ENCODE measurements at places on chromosomes 2 and 18. TPM values are rescaled to one million over a fixed set of nuclear protein-coding genes. Genes with fewer than 3 reads are reported as not detected.
A peak's percentile ranks its signal among the peaks of the same experiment; 100 is the strongest.

Gene SERPINB4
- not detected for total RNA-seq

Gene SCG2
- total RNA-seq = 4.6 TPM

Gene TRIM43
- total RNA-seq = not detected

Gene SIX3
- not detected for total RNA-seq

Gene UGT1A5
- total RNA-seq = not detected

Gene SAP130
- total RNA-seq = 13.0 TPM

Gene DES
- total RNA-seq = not detected

Gene ALKAL2
- total RNA-seq = not detected

Gene HOXD12
- total RNA-seq = 0.10 TPM

Gene AMER3
- total RNA-seq = not detected

- peak; percentile 52 for DNase-seq
These were observed 977.3 kb upstream of the CDH2 start for GRCh38 chr18:29154196-29154757.

DNA sequence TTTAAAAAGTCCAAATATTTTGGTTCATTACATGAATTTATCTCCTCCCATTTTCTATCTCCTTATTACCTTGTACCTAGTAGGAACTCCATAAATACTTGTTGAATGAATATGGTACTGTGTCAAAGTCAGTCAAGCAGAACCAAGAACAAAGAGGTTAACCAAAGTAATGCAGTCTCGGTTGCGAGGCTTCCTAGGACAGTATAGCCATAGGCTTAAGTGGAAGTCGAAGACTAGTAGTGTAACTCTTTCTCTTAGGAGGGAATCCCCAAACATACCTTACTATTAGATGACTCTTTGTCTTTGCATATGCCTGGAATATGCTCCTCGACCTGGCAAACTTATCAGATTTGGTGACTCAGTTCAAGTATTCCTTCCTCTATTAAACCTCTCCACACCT, 4.8 kb downstream of the LIPT1 start:
- no peak for DNase-seq

GRCh38 chr2:45789961-45790723, 138.7 kb downstream of the PRKCE start:
- no peak for DNase-seq

DNA sequence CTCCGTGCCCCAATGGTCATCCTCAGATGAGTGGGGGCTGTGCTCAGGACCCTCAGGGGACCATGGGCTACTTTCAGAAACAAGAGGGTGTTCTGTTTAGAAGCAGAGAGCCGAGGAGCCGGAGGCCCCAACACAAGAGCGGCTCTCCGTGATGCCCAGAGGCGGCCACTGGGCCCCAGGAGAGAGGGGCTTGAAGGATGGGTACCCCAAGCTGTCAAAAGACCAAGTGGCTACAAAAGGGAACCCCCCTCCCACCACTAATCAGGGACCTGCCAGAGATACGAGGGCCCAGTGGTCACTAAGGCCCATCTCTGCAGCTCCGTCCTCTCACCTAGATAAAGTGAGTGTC, 93.6 kb downstream of the HDAC4 start:
- no peak for DNase-seq

DNA sequence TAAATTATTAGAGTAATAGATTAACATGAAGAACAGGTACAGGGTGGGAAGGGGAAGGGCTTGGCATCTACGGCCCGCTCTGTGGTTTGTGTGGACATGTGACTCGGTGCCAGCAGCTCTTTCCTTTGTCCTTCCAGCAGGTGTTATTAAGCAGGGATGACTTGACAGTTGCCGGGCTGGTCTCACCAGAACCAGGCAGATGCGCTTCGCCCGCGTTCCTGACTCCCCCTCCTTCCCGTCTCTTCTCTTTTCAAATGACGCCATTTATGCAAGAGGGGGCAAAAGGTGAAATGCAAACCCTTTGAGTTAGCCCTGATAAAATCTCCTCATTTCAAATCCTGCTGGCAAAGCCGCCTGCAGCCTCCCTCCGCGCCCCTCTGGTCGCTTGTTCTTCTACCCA, 38.9 kb upstream of the MGAT4A start:
- no peak for DNase-seq

GRCh38 chr2:32118055-32118454, 47.6 kb upstream of the SLC30A6 start:
- DNase-seq = no peak

DNA sequence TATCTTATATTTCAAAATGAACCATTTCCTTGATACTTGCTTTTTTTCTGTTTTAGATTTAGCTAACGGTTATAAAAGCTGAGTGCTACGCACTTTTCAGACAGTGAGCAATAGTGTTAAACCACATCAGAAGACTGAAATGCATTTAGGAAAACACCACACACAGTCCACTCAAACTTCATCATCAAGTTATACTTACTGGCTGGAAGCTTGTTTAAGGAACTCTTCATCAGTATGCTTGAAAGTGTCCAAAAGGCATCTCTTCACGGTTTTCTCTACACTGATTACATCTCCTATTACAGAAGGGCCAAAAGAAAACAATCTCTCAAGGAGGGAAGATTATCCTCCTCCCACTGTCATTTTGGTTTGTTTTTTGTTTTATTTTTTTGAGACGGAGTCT, 19.7 kb downstream of the ILKAP start:
- no peak for DNase-seq

DNA sequence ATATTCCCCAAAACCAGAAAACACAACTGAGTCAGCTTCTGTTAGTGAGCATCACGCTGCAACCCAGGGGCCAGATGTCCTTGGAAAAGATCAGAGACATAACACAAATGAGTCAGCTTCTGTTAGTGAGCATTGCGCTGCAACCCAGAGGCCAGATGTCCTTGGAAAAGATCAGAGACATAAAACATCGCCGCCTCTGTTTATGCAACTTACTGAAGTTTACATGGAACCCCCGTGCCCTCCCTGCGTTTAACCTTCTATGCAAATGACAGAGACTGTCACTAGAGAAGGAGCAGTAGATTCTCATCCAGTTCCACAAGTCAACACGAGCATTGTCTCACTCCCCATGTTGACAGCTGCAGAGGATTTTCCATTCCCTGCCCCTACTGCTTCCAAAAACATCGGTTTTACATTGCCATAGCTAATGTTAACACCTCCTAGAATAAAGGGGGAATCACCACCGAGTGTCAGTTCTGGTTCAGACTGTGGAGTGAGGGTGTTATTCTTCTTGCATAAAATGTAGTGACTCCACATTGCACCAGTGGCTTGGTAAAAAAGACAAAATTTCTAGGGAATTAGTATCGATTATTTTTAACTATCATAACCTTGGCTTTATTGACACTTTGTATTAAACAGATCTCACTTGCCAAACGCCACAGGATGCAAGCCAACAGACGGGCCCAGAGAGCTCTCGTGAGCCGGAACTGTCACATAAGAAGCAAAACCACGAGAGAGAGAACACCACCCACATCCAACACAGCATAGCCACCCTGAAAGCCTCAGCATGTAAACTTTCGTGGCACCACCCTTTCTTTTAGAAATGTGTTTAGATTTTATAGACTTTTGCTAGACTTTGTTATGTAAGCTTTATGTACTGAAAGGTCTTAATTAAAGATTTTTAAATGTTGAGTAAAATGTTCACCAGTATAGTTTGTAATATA, 87.7 kb downstream of the SH3YL1 start:
- peak; percentile 28 for DNase-seq

- DNase-seq = no peak
These were observed 2.2 kb upstream of the CAVIN2 start for GRCh38 chr2:191848771-191849767.

DNA sequence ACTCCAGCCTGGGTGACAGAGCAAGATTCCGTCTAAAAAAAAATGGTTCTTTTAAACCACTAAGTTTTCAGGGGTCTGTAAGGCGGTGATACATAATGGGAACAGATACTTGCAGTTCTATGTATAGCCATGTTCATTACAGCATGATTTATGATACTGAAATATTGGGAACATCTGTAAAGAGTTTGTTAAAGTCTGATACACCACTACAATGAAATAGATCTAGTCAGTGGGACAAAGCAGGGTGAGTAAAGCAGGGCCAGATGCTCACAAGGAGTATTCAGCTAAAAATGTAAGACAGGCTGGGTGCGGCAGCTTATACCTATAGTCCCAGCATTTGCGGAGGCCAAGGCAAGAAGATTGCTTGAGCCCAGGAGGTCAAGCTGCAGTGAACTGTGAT, 6.2 kb upstream of the ING5 start:
- no peak for DNase-seq

DNA sequence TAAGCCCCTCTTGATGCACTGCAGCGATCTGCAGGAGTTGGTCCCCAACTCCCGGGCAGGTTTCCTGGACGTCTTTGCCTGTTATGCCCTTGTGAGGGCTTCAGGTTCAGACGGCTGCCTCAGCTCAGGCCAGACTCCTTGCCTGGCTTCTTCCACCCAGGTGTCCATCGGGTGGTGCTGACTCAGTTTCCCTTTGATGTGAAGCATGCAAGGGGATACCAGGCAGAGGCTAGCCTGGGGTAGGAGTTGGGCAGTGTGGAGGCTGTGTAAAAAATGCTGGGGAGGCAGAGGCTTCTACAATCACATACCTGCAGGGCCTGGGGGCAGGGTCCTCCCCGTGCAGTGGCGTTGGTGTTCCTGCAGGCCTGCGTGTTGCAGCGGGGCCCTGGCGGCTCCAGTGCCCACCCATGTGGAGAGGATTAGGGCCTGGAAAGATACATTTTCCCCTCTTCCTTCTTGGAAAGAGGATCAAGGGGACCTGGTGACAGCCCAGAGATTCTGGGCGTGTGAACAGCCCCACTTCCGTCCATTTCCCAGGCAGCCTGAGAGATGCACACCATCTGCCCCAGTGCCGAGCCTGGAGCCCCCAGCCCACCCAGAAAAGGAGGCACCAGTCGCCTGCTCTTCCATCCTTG, 338.3 kb downstream of the DYSF start:
- DNase-seq = no peak

DNA sequence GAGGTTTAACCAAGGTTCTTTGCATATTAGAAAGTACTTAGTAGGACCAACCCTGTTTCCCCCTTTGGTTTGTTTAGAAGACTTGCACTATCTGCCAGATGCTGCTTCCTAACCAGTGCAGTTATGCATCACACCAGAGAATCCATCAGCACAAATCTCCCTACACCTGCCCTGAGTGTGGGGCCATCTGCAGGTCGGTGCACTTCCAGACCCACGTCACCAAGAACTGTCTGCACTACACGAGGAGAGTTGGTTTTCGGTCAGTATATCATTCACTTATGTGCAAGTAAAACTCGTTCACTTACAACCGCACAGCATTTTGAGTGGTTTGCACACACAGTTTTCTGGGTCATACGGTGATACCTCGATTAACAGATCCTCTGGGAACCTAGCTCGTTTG, 69.7 kb downstream of the ZNF532 start:
- DNase-seq = no peak

- DNase-seq = peak; percentile 85
These were observed 489.9 kb downstream of the NYAP2 start for GRCh38 chr2:225889452-225889851.

GRCh38 chr2:115285416-115285815, 843.0 kb downstream of the DPP10 start:
- no peak for DNase-seq

GRCh38 chr18:58687871-58688308, 16.6 kb downstream of the MALT1 start:
- no peak for DNase-seq

DNA sequence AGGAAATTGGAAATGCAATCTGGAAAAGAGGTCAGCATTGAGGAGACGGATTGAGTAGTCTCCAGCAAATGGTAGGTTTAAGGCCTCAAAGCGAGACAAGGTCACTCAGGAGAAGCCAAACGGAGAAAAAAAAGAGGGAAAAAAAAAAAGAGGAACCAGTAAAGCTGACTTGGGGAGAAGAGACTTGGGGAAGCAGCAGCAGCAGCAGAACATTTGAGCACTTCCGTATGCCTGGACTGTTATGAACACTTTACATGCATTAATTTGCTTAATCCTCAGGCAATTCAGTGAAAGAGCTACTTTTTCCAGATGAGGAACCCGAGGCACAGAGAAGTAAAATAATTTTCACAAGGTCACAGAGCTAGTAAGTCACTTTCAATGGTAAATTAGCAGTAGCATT, 81.3 kb downstream of the OSBPL6 start:
- no peak for DNase-seq

DNA sequence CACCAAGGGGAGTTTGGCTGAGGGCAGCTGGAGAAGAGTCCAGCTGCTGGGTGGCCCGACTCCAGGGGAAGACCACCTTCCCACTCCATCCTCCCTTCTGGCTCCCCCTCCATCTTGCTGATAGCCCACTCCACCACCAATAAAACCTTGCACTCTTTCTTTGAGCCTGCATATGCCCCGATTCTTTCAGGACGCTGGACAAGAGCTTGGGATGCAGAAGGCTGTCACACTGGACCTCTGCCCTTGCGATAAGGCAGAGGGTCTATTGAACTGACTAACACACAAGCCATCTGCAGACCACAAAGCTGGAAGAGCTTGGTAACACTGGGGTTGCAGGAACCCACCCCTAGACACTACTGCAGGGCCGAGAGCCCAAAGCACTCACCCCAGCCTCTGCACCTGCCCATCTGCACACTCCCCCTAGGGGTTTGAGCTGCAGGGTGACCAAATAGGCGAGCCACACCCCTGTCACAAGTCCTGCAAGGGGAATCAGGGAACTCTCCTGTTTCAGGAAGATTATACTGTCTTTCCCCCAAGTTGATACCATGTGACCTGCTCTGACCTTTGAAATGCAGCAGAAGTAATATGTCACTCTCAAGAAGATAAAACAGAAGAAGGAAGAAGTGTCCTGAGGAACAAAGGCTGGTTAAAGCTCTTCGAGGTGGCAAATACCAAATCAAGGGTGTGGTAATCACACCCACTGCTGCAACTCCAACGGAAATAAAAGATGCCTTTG, 70.5 kb downstream of the SMAD4 start:
- DNase-seq = no peak

DNA sequence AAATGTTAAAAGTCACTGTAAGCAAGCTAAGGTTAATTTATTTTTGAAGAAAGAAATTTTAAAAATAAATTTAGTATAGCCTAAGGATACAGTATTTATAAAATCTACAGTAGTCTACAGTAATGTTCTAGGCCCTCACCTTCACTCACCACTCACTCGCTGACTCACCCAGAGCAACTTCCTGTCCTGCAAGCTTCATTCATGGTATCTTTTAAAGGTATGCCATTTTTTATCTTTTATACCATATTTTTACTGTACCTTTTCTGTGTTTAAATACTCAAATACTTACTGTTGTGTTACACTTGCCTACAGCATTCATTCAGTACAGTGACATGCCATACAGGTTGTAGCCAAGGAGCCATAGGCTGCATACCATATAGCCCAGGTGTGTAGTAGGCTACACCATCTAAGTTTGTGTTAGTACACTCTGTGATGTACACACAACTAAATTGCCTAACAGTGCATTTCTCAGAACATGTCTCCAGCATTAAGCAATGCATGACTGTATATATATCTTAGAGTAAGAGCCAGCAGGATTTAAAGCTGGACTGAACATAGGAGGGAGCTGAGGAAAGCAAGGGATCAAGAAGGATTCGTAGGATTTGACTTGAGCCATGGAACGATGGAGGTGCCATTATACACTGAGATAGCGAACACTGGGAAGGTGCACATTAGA, 83.1 kb upstream of the KLF7 start:
- DNase-seq = peak; percentile 67
